ENCODE measurements at places on chromosomes 7 and 10.
A peak's percentile ranks its signal among the peaks of the same experiment; 100 is the strongest.

DNA sequence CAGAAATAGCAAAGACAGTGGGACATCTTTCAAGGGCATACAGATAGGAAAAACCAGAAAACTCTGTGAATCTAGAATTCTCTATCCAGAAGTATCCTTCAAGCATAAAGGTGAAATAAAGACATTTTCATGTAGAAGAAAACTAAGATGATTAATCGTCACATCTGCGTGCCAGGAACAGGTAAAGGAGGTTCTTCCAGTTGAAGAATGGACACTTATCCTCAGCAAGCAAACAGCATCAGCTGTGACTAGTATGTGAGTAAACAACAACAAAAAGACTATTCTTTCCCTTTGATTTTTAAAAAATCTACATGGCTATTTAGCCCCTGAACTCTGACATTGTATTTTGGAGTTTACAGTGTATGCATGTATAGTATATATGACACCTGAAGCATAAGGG is 124.9 kb downstream of the LRMDA start:
- no peak overlapping the region for H3K27ac ChIP-seq
- no peak for DNase-seq
- H3K4me1 ChIP-seq = no peaks in the 10 kb centered on the region

DNA sequence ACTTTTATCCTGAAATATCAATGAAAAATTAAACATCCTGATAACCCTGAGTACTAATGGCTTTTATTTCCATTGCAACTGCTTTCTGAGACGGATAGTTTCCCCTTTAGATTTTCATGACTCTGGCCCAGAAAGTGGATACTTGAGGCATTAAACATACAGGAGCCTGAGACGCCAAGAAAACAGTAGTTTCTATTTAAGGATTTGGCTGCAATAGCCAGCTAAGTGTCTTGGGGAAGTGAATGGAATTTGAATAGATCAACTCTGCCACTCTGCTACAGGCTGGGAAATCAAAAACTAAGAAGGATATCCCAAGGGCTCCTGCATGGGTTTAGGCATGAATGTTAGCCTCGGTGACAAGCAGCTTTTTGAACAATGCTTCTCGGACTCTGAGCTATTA is 24.7 kb upstream of the GPAM start:
- no peak overlapping the region for H3K27ac ChIP-seq
- H3K4me1 ChIP-seq = no peaks in the 10 kb centered on the region
- no peak for DNase-seq
- H3K27me3 ChIP-seq = peaks cover 11% of the 10 kb centered on the region

- H3K36me3 ChIP-seq = peaks cover 2% of the 10 kb centered on the region
- H3K4me1 ChIP-seq = no peaks in the 10 kb centered on the region
- DNase-seq = no peak
- H3K4me3 ChIP-seq = no peak overlapping the region
Observed at GRCh38 chr10:129792141-129792540, 171.9 kb downstream of the EBF3 start.

GRCh38 chr7:143257501-143257900 is 5.7 kb upstream of the GSTK1 start:
- peaks cover 53% of the 10 kb centered on the region for H3K4me1 ChIP-seq
- no peak for DNase-seq
- H3K27ac ChIP-seq = no peak overlapping the region
- no peak overlapping the region for H3K4me3 ChIP-seq
- H3K36me3 ChIP-seq = peaks cover 25% of the 10 kb centered on the region
- no peaks in the 10 kb centered on the region for H3K27me3 ChIP-seq

GRCh38 chr10:23493711-23494110 is 54.8 kb downstream of the OTUD1 start:
- H3K27ac ChIP-seq = no peak overlapping the region
- H3K4me3 ChIP-seq = no peak overlapping the region
- H3K4me1 ChIP-seq = no peaks in the 10 kb centered on the region
- no peak for DNase-seq
- peaks cover 8% of the 10 kb centered on the region for H3K27me3 ChIP-seq

DNA sequence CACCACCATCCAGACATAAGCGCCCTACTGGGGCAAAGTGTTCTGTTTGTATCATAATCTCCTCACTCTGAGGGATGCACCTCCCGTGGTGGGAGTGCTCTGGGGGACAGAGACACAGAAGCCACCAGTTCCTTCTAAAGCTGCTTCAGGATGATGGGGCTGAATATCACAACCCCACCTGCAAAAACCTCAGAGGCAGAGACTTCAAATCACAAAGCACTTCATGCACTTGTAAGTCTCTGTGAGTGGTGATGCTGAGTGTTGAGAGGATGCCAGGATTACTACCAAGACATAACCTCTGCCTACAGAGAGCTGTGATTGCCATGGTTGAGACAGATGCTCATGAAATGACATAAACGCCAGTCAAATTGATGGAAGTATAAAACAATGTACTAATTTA is 255.5 kb downstream of the CALN1 start:
- H3K36me3 ChIP-seq = no peaks in the 10 kb centered on the region
- H3K27ac ChIP-seq = no peak overlapping the region
- no peak overlapping the region for H3K4me3 ChIP-seq
- DNase-seq = no peak

DNA sequence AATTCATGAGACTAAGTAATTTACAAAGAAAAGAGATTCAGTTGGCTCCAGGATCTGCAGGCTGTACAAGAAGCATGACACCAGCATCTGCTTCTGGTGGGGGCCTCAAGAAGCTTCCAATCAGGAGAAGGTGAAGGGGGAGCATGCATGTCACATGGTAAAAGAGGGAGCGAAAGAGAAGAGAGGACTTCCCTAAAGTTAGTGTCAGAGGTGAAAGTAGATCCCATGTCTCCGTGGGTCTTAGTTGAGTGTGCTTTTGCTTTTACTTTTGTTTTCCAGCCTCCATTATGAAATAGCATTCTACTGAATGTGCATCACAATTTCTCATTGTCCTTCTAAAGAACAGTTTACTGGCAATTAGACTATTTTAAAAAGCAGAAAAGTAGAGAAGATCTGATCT is 213.6 kb upstream of the FZD1 start:
- H3K4me1 ChIP-seq = no peaks in the 10 kb centered on the region
- H3K27me3 ChIP-seq = no peaks in the 10 kb centered on the region
- no peak overlapping the region for H3K27ac ChIP-seq
- no peak overlapping the region for H3K4me3 ChIP-seq
- DNase-seq = no peak

DNA sequence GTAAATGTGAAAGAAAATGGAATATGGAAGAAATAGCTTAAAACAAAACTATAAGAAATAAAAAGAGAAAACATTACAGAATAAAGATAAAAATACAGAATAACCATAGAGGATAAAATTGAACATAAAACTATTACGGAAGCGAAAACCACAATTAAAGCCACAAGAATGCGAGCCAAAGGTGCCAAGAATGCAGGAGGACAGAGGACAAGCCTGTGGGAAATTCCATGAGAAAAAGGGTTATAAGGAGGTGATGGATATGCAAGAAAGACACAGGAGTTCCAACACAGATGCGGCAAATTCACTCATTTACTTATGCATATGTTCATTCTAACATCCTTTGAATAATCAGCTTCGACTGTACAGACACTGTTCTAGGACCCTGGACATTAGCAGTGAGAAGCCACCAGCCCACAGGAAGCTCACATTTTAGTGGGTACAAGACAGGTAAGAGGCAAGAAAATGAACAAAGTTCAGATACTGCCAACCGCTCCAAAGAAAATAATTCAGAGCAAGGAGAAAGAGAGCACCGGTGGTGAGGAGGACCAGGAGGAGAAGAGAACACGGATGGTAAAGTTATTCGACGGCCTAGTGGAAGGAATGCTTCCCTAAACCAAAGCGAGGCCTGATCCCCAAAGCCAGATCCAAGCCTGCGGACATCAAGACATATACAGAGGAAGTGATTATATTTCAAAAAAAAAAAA is 213.7 kb upstream of the MGMT start:
- H3K27ac ChIP-seq = no peak overlapping the region
- H3K27me3 ChIP-seq = no peaks in the 10 kb centered on the region
- H3K4me3 ChIP-seq = no peak overlapping the region
- H3K36me3 ChIP-seq = no peaks in the 10 kb centered on the region
- H3K4me1 ChIP-seq = no peaks in the 10 kb centered on the region

GRCh38 chr7:77648742-77649338 is 47.4 kb upstream of the RSBN1L start:
- DNase-seq = no peak
- no peaks in the 10 kb centered on the region for H3K36me3 ChIP-seq
- H3K27me3 ChIP-seq = no peaks in the 10 kb centered on the region
- H3K27ac ChIP-seq = no peak overlapping the region

GRCh38 chr10:124227055-124227975 is 133.9 kb upstream of the CHST15 start:
- peak overlapping the region; percentile 71 for H3K27ac ChIP-seq
- peaks cover 2% of the 10 kb centered on the region for H3K4me1 ChIP-seq
- no peaks in the 10 kb centered on the region for H3K27me3 ChIP-seq
- H3K36me3 ChIP-seq = peaks cover 24% of the 10 kb centered on the region

GRCh38 chr7:40498924-40499510 is 364.2 kb downstream of the SUGCT start:
- no peak overlapping the region for H3K27ac ChIP-seq
- H3K4me1 ChIP-seq = peaks cover 1% of the 10 kb centered on the region
- H3K4me3 ChIP-seq = no peak overlapping the region
- H3K27me3 ChIP-seq = peaks cover 4% of the 10 kb centered on the region

DNA sequence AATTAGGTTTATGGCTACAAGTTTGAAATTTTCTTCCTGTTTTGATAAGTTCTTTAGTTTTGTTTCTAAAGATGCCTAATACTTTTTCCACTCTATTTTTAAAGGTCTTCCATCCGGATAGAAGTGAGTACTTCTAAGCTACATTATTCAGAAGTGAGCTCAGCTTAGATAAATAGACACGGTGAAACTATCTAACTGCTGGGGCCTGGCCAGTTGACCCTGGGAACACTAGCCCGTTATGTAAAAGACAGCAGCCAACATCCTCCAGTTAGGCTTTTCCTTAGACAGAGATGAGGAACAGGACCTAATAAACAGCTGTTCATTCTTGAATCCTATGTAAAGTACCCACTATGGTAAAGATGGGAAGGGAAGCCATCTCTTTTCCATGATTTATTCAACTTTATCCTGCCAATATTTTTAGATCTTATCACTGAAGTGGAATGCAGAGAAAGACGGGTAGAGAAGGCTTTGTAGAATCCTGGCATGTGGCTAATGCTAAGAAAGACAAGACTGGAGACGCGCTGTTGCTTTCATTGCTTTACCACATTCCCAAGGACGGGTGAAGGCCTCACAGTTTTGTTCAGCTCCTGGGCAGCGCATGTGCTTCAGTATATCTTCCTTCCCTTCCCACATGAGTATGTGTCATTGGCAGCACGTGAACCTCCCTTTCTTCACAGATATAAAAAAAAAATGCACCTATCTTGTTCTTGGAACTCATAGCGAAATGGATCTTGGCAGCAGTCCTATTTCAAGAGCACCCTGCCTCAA is 340.0 kb upstream of the MEOX2 start:
- DNase-seq = no peak
- H3K27me3 ChIP-seq = no peaks in the 10 kb centered on the region
- H3K4me1 ChIP-seq = no peaks in the 10 kb centered on the region
- H3K27ac ChIP-seq = no peak overlapping the region
- no peak overlapping the region for H3K4me3 ChIP-seq

- DNase-seq = no peak
- H3K36me3 ChIP-seq = no peaks in the 10 kb centered on the region
- no peaks in the 10 kb centered on the region for H3K4me1 ChIP-seq
Observed at GRCh38 chr7:90923541-90923997, 327.4 kb downstream of the CDK14 start.

DNA sequence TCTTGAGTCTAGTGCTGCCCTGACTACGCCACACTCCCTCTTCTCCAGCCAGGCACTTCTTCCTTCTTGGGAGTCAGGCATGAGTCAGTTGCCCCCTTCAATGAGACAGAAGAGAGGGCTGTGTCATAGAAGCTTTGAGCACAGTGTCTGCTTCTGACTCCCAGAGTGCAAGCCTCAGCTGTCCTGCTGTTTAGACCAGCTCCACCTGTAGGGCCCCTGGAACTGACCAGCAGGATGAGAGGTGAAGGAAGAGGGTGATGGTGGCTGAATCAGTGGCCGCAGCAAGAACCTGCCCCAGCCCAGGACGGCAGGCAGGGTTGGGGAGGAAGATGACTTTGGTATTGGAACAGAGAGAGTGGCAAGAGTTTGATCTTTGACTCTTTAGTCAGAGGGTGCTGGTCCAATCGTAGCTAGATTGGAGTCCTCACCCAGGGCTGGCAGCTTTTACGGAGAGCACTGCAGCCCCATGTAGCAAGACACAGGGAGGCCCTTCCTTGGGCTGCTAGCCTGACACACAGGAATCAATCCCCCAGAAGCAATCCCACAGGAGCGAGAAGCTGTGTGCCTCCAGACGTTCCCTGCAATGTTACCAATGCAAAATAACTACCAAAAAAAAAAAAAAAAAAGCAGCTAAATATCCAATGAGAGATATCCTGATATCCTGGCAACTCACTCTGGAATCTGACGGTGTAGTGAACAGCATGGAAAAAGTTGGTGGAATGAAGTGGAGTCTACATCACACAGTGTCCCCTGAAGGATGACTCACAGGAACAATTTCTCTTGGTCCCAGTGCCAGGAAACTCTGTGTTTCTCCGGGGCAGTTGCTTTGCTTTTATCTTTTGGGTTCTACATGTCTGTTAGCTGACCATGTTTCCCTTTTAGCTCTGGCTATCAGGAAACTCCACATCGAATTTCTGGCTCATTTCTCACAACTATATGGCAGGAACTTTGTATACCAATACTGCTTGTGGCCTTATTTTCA is 6.9 kb downstream of the C10orf62 start:
- no peak overlapping the region for H3K4me3 ChIP-seq
- peaks cover 3% of the 10 kb centered on the region for H3K27me3 ChIP-seq
- no peak for DNase-seq
- H3K4me1 ChIP-seq = peaks cover 2% of the 10 kb centered on the region
- no peaks in the 10 kb centered on the region for H3K36me3 ChIP-seq
- no peak overlapping the region for H3K27ac ChIP-seq

GRCh38 chr7:156327474-156327873 is 313.1 kb upstream of the RNF32 start:
- no peak overlapping the region for H3K27ac ChIP-seq
- no peak overlapping the region for H3K4me3 ChIP-seq
- no peak for DNase-seq

DNA sequence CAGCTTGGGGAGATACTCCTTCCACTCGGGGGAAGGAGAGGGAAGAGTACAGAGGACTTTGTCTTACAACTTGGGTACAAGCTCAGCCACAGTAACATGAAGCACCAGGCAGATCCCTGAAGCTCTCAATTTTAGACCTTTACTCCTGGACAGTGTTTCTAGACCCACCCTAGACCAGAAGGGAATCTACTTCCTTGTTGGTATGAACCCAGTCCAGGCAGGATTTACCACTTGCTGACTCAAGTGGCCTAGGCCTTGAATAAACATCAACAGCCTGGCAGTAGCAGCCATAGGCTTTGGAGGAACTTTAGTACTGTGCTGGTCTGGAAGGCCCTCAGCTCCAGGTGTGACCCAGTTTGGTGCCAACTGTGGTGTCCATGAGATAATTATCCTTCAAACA is 173.1 kb downstream of the ADRA2A start:
- peaks cover 6% of the 10 kb centered on the region for H3K27me3 ChIP-seq
- no peak overlapping the region for H3K27ac ChIP-seq
- H3K4me3 ChIP-seq = no peak overlapping the region
- no peaks in the 10 kb centered on the region for H3K4me1 ChIP-seq
